Fibroblast of villous mesenchyme (primary cell): ENCODE measurements at places on chromosomes 4 and X.

DNA sequence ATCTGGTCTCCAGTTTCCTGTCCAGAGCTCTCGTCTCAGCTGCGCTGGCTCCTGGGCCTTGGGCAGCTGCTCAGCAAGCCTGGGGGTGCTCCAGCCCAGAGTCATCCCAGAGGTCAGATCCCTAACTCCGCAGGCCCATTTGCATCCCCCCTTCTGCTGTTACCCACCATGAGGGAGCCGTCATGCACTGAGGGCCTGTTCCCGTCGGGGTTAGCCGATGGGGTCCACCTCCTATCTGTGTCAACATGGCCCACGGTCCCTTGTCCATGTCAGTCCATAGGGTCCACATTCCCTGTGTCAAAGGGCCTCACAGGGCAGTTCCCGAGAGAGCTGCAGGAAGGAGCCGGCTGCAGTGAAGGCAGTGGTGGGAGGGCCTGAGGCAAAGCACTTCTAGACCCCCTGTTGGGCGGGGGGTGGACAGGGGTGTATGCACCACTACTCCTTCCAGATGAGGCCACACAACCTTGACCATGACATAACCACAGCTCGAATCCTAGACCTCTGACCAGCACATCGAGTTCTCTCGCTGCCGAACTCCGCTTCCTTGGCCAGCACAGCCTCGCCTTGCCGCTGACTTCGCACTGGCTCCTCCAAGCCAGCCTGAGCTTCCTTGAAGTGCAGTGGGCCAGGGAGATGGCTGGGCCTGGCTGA, 24.9 kb downstream of the WDR1 start:
- no peak for DNase-seq

DNA sequence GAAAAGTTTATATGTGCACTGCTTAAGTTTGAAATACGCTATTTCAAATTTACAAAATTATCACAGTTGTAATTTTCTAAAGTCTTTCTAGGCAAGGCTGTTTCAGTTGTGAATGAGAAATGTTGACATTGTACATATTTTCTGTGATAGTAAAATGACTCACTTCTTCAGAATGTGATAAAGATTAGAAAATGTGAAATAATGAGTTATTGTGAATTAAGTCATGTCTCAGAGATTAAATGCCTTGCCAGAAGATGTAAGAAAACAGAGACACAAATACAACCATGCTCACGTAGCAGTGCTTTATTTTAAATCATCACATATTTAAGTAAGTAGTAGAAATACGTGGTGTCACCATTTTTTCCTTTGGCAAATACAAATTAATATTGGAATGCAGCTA, 768 bp downstream of the CLCN4 start:
- DNase-seq, result peak; percentile 60

GRCh38 chr4:108649863-108650211, 562 bp upstream of the OSTC start:
- DNase-seq, result no peak

DNA sequence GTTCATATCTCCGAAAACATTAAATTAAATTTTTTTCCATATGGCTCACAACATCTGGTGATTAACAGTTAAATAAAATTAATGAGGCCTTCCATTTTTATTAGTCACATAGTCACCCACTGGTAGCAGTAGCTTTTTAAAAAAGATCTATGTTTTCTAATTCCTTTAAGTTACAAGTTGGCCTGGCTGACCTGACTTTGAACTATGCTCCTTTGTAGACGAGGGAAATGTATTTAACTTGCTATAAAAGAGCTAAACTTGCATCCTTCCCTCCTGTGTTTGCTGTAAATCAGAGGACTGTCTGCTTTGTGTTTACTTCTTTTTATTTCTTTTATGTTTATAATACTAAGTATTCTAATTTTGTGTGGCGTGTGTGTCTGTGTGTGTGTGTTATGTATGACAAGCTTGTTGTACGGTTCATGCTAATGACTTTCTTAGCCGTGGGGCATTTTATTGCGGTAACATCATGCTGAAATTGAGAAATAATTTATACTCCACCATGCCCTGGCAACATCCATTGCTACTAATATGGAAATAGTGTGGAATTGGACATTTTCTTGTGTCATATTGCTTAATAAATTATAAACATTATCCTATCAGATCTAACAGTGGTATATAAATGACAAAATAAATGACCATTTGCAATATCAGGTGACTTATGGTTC, 241.7 kb downstream of the SNCA start:
- DNase-seq, result peak; percentile 30

GRCh38 chr4:78336093-78336943, 215.3 kb upstream of the ANXA3 start:
- peak; percentile 88 for DNase-seq

DNA sequence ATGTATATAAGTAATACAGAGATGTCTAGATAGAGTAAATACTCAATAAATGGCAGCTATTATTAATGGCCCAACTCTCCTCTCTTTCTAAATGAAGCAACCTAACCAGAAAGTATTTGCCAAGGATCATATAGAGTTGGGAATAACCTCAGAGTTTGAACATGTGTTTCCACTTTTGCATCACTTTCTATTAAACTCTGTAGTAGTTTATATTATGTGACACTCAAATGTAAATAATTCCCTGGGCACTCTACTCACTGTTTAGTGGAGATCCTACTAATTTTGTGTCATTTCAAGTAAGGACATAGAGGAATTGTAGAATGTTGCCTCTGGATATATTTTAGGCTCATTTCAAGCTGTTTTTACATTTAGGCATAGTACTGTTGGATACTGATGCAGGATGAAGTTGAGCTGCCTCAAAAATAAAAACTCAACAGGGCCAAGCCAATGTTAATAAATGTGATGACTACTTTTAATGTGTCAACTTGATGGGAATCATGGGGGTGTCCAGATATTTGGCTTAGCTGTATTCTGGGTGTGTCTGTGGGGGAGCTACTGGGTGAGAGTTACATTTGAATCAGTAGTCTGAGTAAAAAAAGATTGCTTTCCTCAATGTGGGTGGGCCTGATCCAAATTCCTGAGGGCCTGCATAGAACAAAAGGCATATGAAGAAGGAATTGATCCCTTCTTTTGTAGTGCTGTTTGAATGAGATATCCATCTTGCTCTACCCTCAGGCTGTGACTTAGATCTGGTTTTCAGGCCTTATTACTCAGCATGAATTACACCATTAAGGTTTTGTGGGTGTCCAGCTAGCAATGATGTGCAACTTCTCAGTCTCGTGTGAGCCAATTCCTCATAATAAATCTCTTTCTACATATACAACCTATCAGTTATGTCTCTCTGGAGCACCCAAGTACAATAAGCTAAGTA, 1368.2 kb downstream of the STIM2 start:
- DNase-seq, result peak; percentile 67

- peak; percentile 61 for DNase-seq
These were observed 48.5 kb downstream of the MRPL1 start for GRCh38 chr4:77911091-77911490.

GRCh38 chr4:3135155-3136011, 60.9 kb downstream of the HTT start:
- DNase-seq, result peak; percentile 84

- no peak for DNase-seq
These were observed 361.8 kb upstream of the GALNT7 start for GRCh38 chr4:172806841-172807240.

GRCh38 chr4:122542411-122543236, 78.2 kb downstream of the IL21 start:
- DNase-seq, result peak; percentile 28

DNA sequence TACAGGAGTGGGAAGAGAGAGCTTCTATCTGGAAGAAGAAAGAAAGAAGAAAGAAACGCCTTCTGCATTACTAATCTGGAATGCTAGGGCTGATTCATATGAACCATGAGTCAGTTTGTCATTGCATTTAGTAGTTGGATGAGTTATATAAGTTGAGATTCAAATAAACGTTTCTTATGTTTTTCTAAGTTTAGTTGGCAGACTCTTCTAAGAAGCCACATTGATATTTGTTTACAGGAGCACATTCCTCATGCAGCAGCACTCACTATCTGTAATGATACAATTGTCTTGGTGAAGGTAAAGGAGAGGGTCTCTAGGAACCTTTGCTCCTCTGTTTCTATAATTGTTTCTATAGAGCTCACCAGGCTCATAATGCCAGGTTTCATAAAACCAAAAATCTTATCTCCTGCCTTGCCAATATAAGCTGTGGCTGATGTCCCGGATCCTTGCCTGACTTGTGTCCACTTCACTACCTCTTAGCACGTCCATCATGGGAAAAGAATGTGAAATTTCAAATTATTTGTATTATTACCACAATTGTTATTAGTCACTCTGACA, 39.5 kb downstream of the HOPX start:
- peak; percentile 77 for DNase-seq

DNA sequence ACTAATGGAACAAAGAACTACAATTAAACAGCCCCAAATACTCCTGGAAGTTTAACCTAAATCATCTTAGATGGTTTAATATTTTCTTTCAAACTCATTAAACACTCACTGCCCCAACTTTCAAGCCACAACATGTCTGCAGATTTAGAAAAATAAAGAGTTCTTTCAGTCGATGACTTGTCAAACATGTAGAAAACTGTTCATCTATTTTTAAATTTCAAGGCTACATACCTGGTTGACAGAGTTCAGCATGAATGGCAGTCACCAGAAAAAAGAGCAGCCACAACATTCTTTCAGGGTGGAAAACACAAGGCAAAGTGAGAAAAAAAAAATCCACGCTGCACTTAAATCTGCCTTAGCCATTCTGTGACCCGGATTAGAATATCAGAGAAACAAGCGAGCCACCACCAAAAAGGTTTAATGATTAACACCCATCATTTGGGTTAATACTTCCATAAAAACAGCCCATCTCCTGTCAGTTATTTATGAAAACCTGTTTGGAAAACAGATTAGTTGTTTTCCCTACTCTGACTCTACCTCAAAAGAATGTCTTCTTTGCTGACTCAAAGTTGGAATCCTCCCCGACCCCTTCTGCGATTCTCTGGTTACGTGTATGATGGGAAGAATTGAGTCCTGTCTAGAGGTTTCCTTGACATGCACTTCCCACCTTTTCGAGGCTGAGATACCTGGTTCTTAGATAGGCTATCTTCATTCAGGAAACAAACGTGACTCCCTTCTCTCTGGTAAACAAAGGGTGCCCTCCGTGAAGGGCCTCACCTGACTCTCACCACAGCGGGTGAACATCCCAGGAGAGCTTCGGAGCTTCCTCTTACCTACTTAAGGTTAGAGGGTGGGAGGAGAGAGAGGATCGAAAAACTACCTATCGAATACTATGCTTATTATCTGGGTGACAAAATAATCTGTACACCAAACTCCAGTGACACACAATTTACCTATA, at the start of gene CLTRN:
Gene CLTRN (minus strand): TSS at position 319 of the 958 bp plus-strand sequence. CDS start 30 bp downstream, at position 289.
- no peak for DNase-seq

DNA sequence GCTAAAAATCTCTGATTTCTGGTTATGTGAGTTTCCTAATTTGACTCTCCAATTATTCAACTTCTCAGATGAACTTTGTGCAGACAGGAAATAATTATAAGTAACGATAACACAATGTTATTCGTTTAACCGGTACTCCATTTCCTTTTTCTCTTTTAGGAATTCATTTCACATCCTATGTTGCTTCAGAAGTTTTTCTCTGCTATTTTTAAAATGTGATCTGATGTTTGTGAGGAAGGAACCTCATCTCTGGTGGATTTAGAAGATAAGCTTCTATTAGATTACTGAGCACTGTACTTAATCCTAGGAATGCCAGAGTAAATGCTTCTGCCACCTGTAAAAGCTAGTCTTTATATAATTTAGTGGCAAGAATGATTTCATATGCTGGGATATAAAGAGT, 116.0 kb upstream of the ETNPPL start:
- DNase-seq, result no peak

GRCh38 chr4:146023334-146023967, 84.8 kb upstream of the ZNF827 start:
- no peak for DNase-seq

- no peak for DNase-seq
These were observed 141.1 kb downstream of the BANK1 start for GRCh38 chr4:101931619-101932018.

GRCh38 chr4:102500696-102501446, at the start of gene NFKB1:
Gene NFKB1, plus strand, starts transcription at chr4:102501359. Its CDS starts 24,160 bp downstream, at chr4:102525519.
- peak; percentile 81 for DNase-seq

DNA sequence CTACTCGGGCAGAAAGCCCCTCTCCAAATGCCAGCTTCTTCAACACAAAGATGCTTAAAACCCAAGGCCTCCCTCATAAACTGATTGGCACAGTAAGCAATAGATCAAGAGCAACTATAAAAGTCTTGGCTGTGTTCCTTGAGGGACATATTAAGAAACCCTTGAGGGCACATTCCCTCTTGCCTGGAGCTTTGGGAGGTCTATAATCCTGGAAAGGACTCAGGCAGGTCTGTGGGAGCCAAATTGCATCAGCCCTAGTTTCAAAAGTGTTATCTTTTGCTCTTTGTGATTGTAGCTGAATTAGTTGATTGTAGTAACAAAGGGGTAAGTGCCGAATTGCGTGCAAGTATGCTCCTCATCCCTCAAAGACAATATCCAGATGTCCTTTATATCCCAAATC, 18.6 kb upstream of the SETD7 start:
- no peak for DNase-seq

DNA sequence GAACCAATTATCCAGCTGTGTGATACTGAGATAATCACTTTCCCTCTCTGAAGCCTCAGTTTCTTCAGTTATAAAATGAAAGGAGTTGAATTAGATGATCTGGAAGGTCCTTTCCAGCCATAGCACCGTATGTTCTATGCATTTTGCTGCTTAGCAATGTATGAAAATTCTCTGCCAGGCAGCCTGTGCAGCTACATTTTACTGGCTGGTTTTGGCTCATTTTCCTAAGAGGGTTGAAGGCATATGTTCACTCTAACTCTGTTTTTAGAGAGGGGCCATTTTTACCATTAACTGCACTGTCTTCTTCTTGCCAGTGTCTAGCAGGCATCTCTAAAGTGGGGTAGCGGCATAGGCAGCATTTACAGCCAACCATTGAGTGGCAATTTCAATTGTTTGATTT, 26.1 kb downstream of the TRPC5 start:
- no peak for DNase-seq

DNA sequence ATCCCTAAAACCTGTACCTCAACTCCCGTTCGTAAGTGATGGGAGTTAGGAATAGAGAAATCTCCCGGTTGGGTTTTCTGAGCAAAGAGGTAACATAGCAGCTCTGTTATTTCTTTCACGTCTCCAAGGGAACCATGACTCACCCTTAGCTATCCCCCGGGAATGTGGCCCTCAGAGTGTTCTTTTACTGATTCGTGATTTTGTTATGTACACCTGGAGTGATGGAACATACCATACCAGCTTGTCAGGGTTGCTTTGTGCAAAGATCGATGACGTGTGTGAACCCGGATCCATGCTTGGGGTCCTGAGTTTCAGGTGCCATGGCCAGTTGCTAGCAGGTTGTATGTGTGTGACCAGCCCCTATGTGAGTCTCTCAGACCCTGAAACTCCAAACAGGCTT, 52.6 kb downstream of the HPRT1 start:
- DNase-seq, result peak; percentile 51
